ENCODE measurements at places on chromosomes 6 and 20.

- H3K4me1 ChIP-seq = peaks cover 41% of the 10 kb centered on the region
- no peak for DNase-seq
- H3K27me3 ChIP-seq = peaks cover 17% of the 10 kb centered on the region
- peak overlapping the region; percentile 17 for H3K4me3 ChIP-seq
Measured at GRCh38 chr6:43367245-43367984, 2.0 kb downstream of the ZNF318 start.

DNA sequence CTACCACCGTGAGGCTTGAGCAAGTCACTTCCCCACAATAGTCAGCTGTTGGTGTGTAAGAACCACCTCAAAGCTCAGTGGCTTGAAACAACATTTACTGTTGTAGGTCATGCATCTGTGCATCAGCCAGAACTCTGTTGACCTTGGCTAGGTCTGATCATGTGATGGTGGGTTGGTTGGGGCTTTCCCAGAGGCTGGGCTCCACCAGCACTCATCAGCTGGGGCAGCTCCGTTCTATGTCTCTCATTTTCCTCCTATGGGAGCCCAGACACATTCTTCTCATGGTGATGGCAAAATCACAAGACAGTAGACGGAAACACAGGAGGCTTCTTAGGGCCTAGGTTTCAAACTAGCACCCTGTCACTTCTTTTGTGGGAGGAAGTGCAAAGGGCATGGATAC is 42.8 kb upstream of the PSMF1 start:
- no peak overlapping the region for H3K27ac ChIP-seq
- H3K36me3 ChIP-seq = no peaks in the 10 kb centered on the region
- no peaks in the 10 kb centered on the region for H3K4me1 ChIP-seq
- no peak for DNase-seq
- H3K27me3 ChIP-seq = no peaks in the 10 kb centered on the region
- H3K4me3 ChIP-seq = no peak overlapping the region

GRCh38 chr6:2477666-2478065 is 232.3 kb upstream of the GMDS start:
- no peaks in the 10 kb centered on the region for H3K36me3 ChIP-seq
- DNase-seq = no peak
- H3K27me3 ChIP-seq = peaks cover 17% of the 10 kb centered on the region
- H3K4me3 ChIP-seq = no peak overlapping the region
- no peak overlapping the region for H3K27ac ChIP-seq

GRCh38 chr6:129402244-129402643 is 307.7 kb downstream of the ARHGAP18 start:
- H3K27ac ChIP-seq = no peak overlapping the region
- no peak overlapping the region for H3K4me3 ChIP-seq
- no peak for DNase-seq

Data from activated naive CD4-positive, alpha-beta T cell treated with anti-CD3 and anti-CD28 coated beads, Interleukin-2, amount 10 ng/mL, durations not matched to agents 7 days and 5 days (primary cell).